ENCODE measurements at places on chromosomes 6 and 20.

GRCh38 chr6:116764629-116764960, 924 bp downstream of the FAM162B start:
- DNase-seq = no peak

DNA sequence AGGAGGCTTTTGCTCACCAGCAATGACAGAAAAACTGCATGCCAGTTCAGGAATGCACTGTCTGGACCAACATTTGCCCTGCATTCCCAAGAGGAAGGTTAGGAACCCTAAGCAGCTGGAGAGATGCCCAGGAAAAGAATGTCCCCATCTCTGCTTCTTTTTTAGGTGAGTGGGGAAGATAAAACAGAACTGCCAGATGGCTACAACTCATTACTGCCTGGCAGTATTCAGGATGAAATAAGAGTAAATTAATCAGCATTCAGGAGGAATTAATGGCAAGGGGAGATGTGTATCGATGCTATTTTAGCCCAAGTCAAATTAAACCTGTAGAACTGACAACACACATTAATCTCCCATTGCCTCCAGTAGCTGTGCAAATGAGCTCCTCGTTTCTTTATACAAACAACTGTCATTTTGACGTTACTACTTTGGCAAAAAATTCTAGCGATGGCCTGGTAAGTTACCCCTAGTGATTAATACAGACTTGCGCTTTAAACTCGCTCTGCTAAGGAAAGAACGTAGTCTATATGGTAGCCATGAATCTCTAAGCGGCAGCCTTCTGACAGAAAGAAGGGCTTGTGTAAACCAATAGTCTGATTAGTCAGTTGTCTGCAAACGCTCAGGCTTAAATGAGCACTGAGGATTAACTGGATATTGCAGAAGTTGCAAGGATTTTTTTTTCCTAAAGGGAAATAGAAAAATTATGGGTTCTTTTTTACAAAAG, 16.7 kb upstream of the SMLR1 start:
- no peak for DNase-seq

DNA sequence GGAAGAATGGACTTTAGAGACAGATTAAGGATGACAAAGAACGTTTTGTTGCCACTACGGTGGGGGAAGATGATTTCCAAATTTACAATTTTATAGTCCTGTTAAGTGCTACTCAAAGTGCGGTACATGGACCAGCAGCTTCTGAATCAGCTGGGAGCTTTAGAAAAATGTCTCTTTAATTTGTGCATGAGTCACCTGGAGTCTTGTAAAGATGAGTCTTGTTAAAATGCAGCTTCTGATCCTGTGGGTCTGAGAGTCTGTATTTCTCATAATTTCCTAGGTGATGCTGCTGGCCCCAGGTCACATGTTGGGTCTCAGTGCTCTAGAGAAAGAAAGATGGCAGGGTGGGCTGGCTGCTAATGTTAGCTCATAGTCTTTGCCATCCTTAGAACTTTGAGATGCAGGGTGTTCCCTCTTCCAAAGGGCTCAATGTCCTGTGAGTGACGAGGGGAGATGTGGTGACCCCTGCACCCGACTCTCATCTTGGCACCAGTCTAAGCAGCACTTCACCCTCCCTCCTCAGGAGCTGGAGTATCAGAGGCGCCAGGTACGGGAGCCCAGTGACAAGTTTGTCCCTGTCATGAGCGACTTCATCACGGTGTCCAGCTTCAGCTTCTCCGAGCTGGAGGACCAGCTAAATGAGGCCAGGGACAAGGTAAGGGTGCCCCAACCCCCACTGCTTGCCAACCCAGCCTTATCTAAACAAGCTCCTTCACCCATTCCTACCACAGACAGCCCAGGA, 34.5 kb downstream of the MOCS1 start:
- DNase-seq = no peak

GRCh38 chr6:10837009-10837621, 1.2 kb downstream of the MAK start:
- no peak for DNase-seq

DNA sequence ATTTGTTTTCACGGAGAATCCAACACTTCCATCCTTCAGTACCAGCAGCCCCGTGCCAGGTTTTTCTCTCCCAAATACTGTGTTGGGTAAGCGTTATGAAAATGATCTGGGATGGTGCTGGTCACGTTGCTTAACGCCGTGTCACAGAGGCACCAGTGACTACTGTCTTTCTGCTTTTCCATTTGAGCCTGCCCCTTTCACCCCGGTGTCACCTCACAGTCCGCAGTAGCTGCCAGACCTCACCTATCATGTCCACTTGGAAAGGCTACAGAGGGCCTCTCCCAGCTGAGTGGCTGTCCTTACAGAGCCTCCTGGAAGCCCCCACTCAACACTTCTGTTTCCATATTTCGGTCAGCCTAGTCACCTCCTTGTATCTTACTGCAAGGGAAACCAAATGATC, 176.5 kb upstream of the ARID1B start:
- DNase-seq = no peak

- DNase-seq = no peak
Observed at GRCh38 chr6:136989571-136990241, 55.1 kb downstream of the IL20RA start.

- DNase-seq = peak; percentile 89
Observed at GRCh38 chr6:13712599-13712898, 914 bp upstream of the RANBP9 start.

DNA sequence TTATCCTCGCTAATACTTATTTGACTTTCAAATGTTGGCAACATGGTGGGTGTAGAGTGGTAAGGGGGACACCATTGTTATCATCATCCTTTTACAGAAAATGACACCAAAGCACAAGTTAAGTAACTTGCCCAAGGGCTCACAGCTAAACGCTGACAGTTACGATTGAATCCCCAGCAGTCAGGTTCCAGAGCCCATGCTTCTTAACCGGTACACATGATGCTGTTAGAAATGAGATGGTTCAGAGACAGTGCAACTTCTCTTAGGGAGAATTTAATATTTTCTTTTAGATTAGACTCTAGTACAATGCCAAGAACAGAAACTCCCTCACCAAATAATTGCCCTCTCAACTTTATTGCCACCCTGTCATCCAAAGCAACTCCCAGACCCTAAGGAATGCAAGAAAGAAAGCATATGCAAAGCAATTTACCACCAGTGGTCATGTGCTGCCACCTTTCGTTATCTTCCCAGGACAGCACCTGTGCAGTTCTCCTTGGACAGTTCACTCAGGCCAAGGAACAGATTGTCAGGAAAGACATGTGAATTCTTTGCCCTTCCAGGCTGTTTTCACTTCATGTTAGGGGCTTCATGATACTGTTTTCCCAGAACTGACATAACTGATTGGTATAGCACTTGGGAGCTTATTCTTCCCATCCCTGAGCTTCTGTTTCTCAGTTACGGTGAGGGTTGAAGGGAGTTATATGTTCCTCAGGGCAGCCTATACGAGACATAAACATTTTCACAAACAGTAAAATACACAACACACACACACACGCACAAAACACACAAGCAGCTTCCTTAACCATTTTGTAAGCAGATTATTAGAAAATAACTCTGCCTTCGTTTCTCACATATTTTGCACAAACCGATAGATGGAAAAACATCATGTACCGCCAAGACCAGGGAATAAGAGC, 5.1 kb downstream of the HLA-DMA start:
- DNase-seq = no peak

GRCh38 chr20:59634435-59635005, 30.2 kb downstream of the PHACTR3 start:
- no peak for DNase-seq

DNA sequence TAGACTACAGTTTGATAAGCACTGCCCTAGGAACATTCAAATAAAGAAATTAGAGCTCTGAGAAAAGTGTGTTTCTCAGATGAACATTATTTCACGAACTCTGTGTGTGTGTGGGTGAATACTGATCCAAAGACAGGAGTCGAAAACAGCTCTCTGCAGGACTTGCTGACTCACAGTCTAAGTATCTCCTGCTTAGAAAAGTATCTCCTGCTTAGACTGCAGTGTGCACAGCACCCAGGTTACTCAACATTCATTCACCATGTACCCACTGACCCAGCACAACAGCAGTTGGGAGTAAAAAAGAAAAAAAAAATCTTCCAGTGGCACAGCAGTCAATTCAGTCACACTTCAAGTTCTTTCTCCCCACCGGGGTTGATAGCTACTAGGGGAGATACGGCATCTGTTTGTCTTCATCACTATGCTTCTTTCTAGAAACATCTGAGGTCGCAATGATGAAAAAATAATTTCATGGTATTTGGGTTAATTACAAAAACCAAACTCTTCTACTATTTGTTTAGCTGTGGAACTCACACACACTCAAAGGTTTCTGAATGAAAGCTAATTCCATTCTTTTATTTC, 48.0 kb downstream of the GCLC start:
- no peak for DNase-seq

DNA sequence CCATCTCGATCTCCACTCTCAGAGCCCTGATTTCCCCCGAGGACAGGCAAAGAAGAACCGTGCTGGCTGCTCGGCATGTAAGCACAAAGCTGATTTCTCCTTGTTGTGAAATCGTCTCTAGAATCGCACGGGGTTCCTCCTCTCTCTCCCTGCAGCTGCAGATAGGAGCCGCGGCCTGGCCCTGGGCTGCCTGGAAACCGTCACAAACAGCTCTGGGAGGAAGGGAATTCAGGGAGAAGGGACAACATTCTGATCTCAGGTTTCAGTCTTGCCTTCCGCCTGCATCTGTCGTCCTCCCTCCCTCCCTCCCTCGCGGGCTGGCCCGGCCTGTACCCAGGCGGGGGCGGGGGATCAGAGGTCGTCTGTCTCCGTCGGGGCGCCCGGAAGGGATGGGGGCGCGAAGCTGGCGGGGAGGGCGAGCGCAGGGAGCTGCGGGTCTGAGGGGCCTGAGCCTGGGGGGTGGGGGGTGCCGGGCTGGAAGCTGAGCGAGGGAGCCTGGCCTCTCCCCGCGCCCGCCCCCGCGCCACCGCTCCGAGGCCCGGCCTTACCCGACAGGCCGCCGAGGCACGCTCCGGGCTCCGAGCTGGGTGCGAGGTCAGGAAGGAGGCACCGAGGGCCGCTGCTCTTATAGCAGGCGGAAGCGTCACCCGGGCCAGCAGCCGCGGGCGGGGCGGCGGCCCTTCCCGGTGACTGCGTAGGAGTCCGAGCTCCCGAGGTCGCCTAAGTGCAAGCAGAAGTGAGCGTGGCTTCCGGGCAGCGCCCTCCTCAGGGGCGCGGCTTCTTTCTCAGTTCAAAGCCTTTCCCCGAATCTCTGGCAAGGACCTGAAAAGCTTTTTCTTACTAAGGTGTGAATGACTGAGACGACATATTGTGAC, at the start of gene SERPINB1:
Gene SERPINB1 (minus strand): TSS at position 600 of the 875 bp plus-strand sequence. CDS start 1,277 bp downstream, outside the sequence.
- DNase-seq = no peak

GRCh38 chr6:90025523-90026061, 131.3 kb downstream of the GJA10 start:
- DNase-seq = no peak

- DNase-seq = peak; percentile 70
Observed at GRCh38 chr20:19114410-19114809, 98.0 kb upstream of the SLC24A3 start.

Data from LNCaP clone FGC (cell line).